ENCODE measurements at places on chromosomes 1 and 21.

- no peak overlapping the region for H3K27ac ChIP-seq
- H3K4me1 ChIP-seq = peaks cover 10% of the 10 kb centered on the region
- DNase-seq = no peak
Measured at GRCh38 chr1:82464362-82465001, 663.7 kb downstream of the ADGRL2 start.

DNA sequence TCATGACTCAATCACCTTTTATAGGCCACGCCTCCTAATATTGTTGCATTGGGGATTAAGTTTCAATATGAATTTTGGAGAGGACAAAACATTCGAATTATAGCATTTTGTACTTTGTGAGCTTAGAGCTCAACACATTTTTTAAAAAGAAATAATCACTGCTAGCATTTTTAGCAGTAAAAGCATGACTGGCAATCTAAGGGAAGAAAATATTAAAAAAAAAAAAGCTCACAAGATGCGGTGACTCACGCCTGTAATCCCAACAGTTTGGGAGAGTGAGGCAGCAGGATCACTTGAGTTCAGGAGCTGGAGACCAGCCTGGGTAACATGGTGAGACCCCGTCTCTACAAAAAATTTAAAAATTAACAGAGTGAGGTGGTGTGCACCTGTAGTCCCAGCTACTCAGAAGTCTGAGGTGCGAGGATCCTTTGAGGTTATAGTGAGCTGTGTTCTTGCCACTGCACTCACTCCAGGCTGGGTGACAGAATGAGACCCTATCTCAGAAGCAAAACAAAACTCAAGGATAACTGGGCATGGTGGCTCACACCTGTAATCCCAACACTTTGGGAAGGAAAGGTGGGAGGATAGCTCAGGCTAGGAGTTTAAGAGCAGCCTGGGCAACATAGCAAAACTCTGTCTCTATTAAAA is 28.8 kb upstream of the DIPK1A start:
- no peak overlapping the region for H3K27ac ChIP-seq
- no peak for DNase-seq
- H3K4me3 ChIP-seq = no peak overlapping the region
- no peaks in the 10 kb centered on the region for H3K4me1 ChIP-seq

GRCh38 chr1:86472767-86473166 is 4.0 kb downstream of the CLCA1 start:
- no peak overlapping the region for H3K4me3 ChIP-seq
- no peaks in the 10 kb centered on the region for H3K27me3 ChIP-seq
- peaks cover 8% of the 10 kb centered on the region for H3K4me1 ChIP-seq
- H3K27ac ChIP-seq = no peak overlapping the region
- no peak for DNase-seq

DNA sequence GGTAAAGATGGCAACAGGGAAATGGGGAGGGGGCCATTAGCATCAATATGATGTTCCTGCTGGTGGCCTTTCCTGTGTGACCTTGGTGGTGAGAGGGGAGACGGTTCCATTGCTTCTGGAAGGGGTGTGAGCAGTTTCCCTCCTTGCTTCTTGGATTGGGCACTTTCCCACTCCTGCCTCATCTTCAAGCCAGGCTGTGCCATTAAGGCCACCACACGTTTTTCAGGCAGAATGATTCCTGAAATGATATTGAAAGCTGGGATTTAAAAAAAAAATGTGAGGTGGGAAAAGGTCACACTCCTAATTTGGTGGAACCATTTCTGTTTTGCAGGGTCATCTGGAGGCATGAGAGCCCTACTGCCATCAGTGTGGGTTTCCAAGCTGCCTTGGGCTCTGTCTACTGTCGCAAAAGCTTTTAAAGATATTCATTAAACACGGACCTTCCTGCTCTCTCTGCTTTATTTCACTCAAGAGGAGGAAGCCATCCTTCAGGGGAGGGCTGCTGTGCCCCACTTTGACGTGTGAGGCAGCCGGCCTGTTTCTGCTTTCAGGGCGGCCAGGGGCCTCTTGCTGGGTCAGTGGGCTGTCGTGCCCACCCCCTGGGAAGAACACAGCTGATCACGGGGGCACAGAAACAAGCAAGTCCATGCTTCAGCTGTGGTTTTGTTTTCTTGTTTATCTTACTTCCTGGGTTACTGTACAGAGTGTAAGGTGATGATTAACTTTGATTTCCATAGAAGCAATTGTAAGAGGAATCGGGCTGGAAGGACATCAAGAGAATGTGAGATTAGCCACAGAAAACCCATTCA is 8.0 kb downstream of the RIIAD1 start:
- H3K4me3 ChIP-seq = no peak overlapping the region
- no peaks in the 10 kb centered on the region for H3K27me3 ChIP-seq
- H3K27ac ChIP-seq = no peak overlapping the region
- no peaks in the 10 kb centered on the region for H3K4me1 ChIP-seq

DNA sequence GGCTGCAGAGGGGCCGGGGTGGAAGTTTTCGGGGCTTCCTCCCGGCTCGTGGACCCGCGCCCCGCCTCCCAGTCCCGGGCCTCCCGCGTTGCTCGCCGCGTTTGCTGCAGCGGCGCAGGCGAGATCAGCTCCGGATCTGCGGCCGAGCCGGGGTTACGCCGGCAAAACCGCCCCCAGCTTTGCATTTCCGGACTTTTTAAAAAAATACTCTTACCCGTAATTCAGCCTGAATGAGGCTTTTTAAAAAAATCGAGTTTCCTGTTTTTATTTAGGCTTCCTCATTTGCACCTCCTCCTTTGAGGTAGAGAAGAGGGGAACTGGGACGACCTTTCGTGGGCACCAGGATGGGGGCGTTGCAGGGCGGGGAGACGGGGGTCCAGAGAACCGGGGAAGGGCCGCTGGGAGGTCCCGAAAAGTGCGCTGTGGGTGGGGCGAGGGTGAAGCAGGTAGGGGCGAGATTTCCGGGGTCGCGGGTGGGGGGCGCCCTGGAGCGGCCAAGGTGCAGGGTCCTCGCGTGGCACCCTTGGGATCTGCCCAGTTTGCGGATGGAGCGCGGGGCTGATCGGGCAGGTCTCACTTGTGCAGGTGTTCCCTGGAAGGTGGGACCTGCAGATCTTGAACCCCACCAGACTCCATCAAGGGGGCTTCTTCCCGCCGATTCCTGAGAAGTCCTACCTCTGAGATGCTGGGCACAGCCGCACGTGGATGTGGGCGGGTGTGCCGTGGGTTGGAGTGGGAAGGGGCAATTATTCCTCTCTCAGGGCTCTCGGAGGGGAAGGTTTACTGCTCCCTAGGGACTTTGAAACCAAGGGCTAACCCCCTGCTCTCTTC is 1.1 kb downstream of the PIK3CD start:
- no peaks in the 10 kb centered on the region for H3K36me3 ChIP-seq
- no peak overlapping the region for H3K27ac ChIP-seq
- no peak for DNase-seq
- peak overlapping the region; percentile 44 for H3K4me3 ChIP-seq
- H3K27me3 ChIP-seq = no peaks in the 10 kb centered on the region

DNA sequence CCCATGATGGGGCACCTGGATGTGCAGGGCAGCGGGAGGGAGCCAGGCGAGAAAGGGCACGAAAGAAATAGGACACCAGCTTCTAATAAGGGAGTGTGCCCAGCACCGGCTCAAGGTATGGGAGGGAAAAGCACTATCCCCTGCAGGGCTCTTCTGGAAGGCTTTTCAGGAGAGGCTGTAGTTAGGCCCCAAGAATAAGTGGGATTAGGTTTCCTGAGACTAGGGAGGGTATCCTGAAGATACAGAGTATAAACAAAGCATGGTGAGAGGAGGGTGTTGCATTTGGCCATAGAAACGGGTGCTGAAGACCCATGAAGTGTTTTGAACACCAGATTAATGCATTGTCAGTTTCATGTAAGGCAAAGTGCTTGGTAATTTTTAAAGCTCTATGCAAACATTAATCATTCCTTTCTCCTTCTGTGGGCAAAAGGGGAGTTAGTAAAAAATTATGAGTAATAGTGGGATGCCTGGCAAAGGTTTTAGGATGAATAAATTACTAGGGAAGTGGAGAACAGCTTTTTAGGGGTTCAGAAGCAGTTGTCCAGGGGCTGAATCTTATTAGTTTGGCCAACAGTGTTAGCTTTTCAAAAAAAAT is 74.0 kb downstream of the SYT6 start:
- H3K4me1 ChIP-seq = peaks cover 12% of the 10 kb centered on the region
- H3K4me3 ChIP-seq = no peak overlapping the region
- DNase-seq = no peak
- H3K27ac ChIP-seq = no peak overlapping the region
- H3K36me3 ChIP-seq = no peaks in the 10 kb centered on the region
- H3K27me3 ChIP-seq = no peaks in the 10 kb centered on the region

DNA sequence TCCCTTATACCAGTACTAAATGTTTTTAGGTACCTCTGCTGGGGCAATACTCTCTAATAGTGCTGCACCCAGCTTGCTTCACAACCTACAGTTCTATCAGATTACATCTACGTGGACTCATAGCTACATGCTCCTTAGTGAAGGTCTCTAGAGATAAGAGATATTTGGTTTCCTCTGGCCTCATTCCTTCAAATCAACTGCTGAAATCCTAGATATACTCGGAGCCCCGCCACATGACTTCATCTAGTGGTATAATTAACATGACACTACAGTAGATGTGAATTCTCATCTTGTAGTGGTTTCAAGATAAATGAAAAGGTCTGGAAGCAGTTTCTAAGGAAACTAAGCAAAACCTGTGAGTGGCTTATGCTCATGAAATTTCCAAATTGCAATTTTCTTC is 115.4 kb downstream of the SMYD2 start:
- no peaks in the 10 kb centered on the region for H3K4me1 ChIP-seq
- no peak overlapping the region for H3K4me3 ChIP-seq
- no peak for DNase-seq
- peaks cover 38% of the 10 kb centered on the region for H3K36me3 ChIP-seq
- no peaks in the 10 kb centered on the region for H3K27me3 ChIP-seq

DNA sequence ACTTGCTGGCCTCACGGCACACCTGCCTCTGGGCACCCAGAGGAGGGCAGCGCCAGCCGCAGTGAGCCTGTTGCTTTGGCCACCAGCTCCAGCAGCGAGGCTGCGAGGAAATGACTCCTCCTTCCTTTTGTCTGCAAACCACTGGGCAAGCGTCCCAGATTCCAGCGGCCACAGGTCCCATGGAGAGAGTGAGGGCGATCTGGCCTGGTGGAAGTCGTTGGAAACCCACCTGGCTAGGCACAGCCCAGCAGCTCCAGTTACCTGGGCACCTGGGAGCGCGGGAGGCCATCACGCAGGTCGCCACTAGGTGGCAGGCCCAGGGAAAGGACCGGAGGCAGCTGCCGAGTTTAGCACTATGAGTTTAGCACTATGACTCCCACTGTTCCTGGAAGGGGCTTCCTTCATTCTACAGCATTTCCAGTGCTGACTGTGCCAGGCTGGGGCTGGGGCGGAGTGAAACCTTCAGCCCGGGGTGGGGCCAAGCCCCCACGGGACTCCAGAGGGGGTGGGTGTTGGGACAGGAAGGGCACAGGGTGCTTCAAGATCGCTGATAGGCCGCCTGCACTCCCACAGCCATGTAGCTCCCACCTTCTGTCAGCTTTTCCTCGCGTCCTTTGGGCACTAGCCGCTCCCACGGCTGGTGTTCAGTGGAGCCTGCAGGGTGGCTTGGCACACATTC is 1.1 kb upstream of the ESPN start:
- DNase-seq = no peak
- H3K36me3 ChIP-seq = no peaks in the 10 kb centered on the region

DNA sequence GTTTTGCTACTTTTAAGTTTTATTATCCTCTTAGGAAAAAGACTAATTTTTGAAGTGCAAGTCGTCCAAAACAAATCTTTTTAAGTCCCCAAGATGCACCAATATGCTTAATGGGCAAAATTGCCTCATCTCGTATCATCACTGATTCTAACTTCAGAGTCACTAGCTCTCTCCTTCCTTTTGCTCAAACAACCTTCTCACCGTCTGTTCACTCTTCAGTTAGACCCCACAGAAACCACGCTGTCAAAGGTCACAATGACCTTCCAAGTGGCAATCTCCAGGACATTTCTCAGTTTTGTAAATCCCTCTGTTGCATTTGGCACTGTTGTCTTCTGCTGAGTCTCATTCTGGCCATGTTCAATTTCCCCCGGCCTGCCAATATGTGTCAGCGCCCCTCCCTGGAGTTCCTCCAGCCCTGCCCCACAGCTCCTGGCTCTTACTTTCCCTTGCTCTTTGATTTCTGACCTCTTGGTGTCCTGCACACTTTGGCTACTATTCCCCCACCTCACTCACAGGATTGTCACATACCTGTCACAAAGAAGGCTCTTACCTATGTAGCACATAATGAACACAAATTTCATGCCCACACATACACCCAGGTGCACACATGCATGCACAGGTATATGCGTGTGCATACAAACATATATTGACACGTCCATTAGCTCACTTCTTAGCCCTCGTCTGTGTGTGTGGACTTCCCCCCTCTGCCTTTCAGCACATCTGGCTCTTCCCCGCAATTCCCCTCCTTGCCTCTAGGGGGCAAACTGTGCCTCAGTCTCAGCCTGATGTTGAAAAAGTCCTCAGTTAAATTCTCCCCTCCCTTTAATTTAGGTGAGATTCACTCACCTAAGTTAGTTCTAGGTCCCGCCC is 354.0 kb upstream of the DUSP10 start:
- H3K27me3 ChIP-seq = no peaks in the 10 kb centered on the region
- peaks cover 26% of the 10 kb centered on the region for H3K4me1 ChIP-seq

DNA sequence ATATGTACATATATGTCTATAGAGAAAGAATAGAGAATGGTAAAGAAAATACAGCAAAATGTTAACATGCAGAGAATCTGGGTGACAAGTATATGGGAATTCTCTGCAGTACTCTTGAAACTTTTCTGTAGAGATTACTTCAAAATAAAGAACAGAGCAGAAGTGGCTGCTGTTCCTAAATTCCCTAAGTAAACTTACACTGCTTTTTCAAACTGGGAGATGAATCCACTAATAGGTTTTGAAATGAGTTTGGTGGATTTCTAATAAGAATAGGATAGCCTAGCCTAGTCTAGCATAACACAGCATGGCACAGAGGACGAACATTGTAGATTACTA is 450 bp upstream of the CR2 start:
- no peak for DNase-seq
- no peak overlapping the region for H3K27ac ChIP-seq
- H3K36me3 ChIP-seq = no peaks in the 10 kb centered on the region
- no peaks in the 10 kb centered on the region for H3K27me3 ChIP-seq
- peaks cover 14% of the 10 kb centered on the region for H3K4me1 ChIP-seq

DNA sequence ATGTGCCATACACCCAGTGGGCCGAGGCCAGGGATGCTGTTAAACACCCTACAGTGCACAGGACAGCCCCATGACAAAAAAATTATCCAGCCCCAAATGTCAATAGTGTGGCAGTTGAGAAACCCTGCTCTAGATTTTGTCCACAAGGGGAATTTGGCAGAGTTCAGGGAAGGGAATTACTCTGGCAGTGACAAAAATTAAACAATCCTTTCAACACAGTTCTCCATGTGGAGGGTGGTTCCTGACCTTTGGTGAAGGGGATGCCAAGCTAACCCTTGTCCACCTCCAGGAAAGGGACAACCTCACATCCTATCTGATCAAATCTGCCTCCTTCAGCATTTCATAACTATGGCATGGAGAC is 28.4 kb upstream of the CD84 start:
- no peak overlapping the region for H3K4me3 ChIP-seq
- no peaks in the 10 kb centered on the region for H3K36me3 ChIP-seq
- H3K27me3 ChIP-seq = no peaks in the 10 kb centered on the region
- DNase-seq = no peak
